ENCODE measurements at places on chromosomes 11 and 22.

GRCh38 chr11:13713982-13714381 lies 45.5 kb downstream of the FAR1 start:
- no peak for DNase-seq

DNA sequence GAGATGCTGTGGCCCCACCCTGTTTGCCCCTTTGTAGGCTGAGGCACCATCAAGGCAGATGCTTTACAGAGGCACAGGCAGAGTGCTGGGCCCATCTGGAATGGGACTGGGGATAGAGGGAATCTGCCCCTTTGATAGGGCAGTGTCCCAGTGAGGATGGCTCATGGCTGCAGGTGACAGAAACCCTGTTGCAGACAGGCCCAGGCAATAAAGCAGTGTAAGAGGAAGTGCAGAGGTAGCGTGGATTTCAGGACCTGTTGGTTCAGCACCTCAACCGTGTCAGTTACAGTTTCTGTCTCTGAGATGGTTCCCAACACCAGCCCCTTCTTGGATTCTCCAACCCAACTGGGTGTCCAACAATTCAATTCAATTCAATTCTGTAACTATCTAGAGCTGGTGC lies 25.1 kb downstream of the PRDM11 start:
- no peak for DNase-seq

GRCh38 chr22:37162221-37163095 lies 12.7 kb upstream of the IL2RB start:
- no peak for DNase-seq

DNA sequence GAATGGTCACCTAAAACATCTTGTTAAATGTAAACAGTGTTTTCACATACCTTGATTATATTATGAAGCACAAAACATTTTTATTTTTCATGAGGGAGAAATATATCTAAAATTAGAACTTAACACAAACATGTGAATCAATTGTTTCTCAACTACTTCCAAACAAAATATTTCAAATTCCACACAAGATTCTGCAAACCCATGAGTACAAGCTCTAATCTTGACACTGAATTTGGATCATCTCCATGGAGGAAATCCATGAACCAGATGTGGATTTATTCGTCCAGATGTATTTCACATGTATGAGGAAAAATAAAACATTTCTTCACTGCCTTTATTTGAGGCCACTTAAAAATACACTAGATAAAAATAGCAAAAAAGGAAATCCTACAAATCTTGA lies 184.2 kb downstream of the SBF2 start:
- DNase-seq = no peak

GRCh38 chr11:24859801-24860300 lies 363.0 kb downstream of the LUZP2 start:
- DNase-seq = no peak

GRCh38 chr11:12174477-12175143 lies 64.2 kb downstream of the MICAL2 start:
- DNase-seq = no peak

DNA sequence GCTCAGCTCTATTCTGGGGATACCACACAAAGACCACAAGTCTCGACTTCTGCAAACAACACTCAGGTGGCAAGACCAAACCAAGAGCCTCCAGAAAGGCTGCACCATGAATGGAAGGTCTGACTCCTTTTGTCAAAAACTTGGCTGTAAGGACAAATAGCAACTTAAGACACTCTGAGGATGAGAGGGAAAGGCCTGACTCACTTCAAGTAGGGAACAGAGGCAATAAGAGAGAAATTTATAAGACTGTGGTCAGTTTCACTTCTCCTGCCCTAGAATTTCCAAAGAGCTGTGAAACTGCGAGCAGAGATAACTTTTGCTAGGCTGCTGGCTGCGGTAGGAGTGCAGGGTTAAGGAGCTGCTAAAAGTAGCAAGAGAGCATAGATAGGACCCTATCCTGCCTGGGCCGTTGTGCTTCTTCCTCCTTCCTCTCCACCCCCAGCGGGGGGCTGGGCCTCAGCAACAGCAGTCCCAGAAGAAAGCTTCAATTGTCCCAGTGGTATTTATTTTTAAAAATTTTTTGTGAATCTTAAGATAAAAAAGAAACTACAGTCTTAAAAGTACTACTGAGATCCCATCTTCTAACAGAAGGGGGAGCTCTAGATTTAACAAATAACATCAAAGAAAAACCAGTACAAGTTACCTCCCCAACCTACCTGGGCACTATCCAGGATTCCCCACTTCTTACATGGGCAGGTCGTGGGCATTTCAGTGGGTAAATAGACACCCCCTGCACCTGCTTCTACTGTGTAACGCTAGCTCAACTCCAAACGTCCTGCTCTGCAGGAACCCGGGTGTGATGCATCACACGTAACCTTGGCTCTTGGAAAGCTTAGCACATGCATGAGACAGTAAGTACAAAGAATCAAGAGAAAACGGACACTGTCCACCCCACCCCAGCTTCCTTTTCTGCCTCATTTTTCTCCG lies 66.4 kb downstream of the SGSM3 start:
- DNase-seq = peak; percentile 28

DNA sequence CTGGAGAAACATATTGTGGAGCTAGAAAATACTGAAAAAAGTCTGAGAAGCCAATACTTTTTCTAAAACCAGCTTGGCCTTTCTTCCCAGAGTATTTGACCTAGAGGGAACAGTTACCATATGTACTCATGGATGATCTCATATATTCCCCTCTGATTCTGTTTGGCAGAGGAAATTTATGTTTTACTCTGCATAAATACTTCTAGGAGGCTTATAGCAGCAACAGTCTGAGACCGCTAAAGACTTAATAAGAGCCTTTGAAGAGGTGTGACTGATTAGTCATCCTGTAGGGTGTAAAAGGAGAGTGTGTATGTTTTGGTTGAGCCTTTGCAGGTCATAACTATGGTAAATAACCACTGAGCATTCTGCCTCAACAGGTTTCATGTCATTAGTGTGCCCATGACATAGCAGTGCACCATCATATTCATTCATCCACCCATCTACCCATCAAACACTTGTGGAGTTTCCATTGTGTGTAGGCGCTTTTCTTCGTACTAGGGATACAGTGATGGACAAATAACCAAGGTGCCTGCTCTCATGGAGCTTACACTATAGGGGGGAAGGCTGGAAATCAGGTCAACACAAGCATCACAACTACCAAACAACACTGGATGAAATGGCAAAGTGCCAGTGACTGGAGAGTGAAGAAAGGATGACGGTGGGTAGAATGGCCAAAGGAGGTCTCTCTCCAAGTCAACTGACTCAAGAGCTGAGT lies 44.5 kb downstream of the TRAF6 start:
- DNase-seq = no peak

DNA sequence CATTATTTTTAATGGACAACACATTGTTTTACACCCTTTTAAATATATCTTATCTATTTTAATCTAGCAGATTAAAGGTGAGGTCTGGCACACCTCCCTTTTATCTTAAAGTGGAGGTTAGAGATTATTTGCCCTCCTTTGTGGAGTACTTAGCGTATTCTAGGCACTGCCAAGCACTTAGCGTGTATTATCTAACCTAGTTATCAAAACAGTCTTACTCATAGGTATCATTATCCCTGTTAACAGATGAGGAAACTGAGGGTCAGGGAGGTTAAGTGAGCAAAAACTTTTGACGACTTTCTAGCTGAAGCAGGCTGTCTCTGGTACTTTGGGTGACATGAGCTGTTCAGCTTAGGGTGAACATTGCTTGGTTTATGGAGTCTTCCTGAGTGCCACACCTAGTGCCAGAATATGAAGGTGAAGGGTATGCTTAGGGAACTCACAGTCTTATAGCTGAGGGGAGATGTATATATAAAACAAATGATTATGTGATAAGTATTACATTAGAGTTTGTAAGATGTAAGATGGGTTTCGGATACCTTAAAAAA lies 55.0 kb downstream of the ZNRF3 start:
- DNase-seq = no peak

- DNase-seq = no peak
Measured at GRCh38 chr22:32478994-32479393, 4.4 kb downstream of the FBXO7 start.

GRCh38 chr11:92580908-92581307 lies 356.3 kb downstream of the FAT3 start:
- no peak for DNase-seq

GRCh38 chr11:17714356-17714854 lies 5.0 kb upstream of the MYOD1 start:
- DNase-seq = no peak

DNA sequence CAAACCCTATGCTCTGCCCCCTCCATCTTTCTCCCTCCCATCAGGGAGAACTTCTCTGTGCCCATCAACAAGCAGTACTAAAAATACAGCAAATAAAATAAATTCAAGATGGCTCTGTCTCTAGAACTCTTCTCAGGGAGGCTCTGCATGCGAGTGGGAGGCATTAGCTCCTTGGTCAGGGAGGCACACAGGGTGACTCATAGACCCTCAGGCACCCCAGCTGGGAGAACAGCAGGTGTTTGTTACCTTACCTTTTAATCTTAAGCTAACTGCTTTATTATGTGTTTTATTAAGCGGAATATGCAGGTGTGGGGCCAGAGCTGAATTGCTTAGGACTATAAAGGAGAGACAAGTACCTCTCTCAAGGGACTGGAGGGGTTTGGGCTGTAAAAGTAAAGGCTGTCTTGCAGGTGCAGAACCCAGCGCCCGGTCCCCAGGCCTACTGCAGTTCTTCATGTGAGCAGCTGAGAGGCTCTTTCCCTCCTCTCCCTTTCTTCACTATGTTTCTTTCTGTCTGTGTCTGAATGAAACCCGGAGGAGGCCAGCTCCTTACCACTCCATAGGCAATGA lies 20.8 kb downstream of the CSNK2A3 start:
- no peak for DNase-seq

GRCh38 chr11:28223577-28223976 lies 115.4 kb downstream of the METTL15 start:
- DNase-seq = no peak

DNA sequence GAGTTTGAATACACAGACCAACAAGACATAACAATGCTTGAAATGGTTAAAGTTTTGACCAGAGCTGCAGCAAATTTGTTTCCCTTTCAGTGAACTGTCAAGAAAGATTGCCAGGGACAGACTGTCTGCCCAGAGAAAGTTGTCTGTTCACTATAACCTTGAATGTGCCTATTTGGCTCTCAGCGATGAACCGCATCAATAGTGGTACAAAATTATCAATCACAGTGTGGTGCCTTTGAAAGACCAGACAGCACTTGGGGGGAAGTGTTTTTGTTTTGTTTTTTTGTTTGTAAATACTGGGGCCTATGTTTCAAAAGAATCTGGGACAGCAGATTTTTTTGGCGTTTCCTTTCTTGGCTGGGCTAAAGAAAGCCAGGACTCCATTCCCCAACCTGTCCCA lies 123.1 kb downstream of the CD44 start:
- DNase-seq = no peak

DNA sequence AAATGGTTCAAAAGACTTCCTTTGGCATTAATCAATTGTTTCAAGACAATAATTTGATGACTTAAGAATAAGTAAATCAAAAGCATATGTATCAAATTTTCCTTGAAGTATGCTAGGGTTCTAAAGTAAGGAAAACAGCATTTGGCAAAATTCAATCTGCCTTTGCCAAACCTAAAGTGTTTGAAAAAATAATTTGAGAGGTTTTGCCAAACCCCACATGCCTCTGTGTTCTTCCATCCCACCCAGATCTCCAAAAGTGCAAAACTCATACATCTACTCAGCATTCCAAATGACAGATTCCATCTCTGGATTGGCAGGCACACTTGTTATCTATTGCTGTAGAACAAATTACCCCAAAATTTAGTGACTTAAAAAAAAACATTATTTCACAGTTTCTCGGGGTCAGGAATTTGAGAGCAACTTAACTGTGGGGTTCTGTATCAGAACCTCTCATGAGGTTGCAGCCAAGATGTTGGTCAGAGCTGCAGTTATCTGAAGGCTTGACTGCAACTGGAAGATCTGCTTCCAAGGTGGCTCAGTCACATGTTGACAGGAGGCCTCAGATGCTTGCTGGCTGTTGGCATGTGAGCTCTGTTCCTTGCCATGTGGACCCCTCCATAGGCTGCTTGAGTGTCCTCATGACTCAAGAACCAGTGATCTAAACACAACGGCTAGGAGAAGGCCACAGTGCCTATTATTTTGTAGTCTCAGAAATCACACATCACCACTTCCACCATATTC lies 100.6 kb upstream of the ARHGAP42 start:
- DNase-seq = no peak

GRCh38 chr11:61079416-61080150 lies 22.7 kb upstream of the CD5 start:
- no peak for DNase-seq

GRCh38 chr11:61336171-61336935 lies 3.3 kb downstream of the TKFC start:
- DNase-seq = peak; percentile 90

GRCh38 chr11:23679981-23680380 lies 816.9 kb upstream of the LUZP2 start:
- DNase-seq = no peak

DNA sequence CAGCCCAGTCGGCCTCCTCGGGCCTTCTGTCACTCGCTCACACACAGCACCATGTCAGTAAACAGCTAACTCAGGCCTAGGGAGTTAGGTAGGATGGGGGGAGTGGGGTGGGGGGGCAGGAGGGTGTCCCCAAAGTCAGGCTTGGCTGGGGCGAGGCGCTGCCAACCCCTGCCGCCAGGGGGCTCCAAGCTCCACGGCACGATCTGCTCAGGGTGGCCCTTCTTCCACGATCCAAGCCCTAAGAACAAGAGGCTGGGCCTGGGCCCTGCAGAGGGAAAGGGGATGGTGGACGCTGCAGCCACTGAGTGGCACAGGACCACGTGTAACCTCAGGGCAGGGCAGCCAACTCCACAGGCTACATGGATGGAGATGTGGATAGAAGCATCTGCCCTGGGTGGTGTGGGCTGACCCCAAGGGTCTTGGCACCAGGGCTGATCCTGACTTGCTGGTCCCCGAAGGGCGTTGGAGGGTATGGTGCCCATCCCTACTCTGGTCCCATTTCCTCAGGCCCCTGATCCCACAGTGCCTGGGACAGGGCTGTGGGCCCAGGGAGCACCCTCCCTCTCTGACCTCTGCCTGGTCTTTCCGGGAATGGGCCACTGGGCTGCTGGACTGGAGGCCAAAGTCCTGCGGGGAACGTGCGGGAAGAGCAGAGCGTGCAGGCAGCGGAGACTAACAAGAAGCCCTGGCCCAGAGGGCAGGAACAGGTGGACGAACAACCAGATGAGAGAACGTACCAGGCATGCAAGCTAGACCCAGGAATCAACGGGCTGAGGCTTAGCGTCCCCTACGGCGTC lies 29.1 kb upstream of the TXNRD2 start:
- DNase-seq = peak; percentile 50

- DNase-seq = no peak
Measured at GRCh38 chr11:121467965-121468364, 15.2 kb upstream of the SORL1-AS1 start.

GRCh38 chr11:43399983-43400630 lies 41.4 kb downstream of the TTC17 start:
- DNase-seq = no peak

GRCh38 chr11:85695546-85695945 lies 9.6 kb upstream of the CCDC89 start:
- no peak for DNase-seq

All from NCI-H2081 (cell line).